ENCODE measurements at places on chromosomes 11 and 22.
A peak's percentile ranks its signal among the peaks of the same experiment; 100 is the strongest.

- DNase-seq = no peak
Measured at GRCh38 chr11:93248602-93249001, 50.8 kb upstream of the SLC36A4 start.

GRCh38 chr11:44963136-44963535, 12.5 kb upstream of the TP53I11 start:
- no peak for DNase-seq

DNA sequence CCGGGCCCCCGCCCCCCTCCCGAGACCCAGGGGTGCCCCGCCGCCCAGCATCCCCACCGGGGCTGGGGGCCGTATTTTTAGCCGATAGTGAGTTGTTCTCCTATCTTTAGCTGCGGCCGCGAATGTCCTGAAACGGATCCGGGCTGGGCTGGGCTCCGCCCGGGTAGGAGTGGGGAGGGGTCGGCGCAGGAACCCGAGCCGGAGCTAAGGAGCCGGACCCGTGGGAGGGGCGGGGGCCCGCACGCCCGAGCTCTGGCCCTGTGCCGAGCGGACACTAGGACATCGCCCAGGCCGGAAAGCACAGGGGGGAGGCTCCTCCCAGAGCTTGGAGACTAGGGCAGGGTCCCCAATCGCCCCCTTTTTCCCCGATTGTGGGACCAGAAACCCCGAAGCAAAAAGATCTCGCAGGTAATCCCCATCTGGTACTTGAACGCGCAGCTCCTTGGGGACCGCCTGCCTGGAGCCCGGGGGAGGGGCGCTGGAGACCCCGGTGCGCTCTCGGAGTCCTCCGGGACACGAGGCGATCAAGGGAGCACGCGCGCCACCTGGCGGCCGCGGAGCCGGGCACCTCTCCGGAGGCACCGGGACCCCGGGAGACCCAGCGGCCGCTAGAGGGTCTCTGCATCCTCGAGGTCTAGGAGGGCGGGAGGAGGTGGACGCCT, 669 bp downstream of the CDC42EP2 start:
- DNase-seq = peak; percentile 72

- DNase-seq = no peak
Measured at GRCh38 chr11:68942095-68942620, 38.5 kb downstream of the IGHMBP2 start.

- DNase-seq = no peak
Measured at GRCh38 chr11:79579063-79579462, 138.2 kb upstream of the TENM4 start.

DNA sequence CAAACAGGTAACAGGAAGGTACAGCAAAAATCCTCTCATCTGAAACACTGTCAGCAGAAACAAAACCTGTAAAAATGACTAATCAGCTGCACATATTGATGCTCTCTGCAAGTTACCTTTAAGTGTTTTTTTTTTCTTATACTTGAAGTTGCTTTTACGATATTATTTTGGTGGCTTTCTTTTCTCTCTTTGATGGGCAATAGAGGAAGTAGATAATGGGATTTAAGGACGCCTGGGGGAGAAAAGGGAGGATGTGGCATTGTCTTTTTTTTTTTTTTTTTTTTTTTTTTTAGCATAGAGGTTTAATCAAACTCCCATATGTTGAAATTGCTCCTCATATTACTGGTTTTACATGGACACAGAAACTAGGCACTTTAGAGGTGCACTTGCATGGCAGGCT, 11.4 kb upstream of the ADSL start:
- no peak for DNase-seq

GRCh38 chr11:70019576-70020011, 58.5 kb upstream of the ANO1 start:
- no peak for DNase-seq
